Thymus (tissue), 14 donors: ENCODE measurements at places on chromosomes 6 and 20.

GRCh38 chr6:154343473-154344308, 12.9 kb downstream of the IPCEF1 start:
- DNase-seq: no peak

GRCh38 chr6:97322811-97323210, 39.8 kb upstream of the MMS22L start:
- DNase-seq: no peak

GRCh38 chr20:14570811-14571210, 233.4 kb upstream of the FLRT3 start:
- no peak for DNase-seq

- DNase-seq: no peak
These were observed 40.1 kb upstream of the ZBP1 start for GRCh38 chr20:57660181-57660921.

GRCh38 chr6:21845439-21846140, 252.0 kb downstream of the SOX4 start:
- no peak for DNase-seq

- no peak for DNase-seq
These were observed 4.9 kb downstream of the GPR31 start for GRCh38 chr6:167152862-167153261.
